Thymus (tissue), 14 donors: ENCODE measurements at places on chromosomes 11 and 22. TPM values are rescaled to one million over a fixed set of nuclear protein-coding genes. Genes with fewer than 3 reads are reported as not detected.

GRCh38 chr22:22684580-22685561 lies 40.5 kb downstream of the GGTLC2 start:
- no peak for DNase-seq

DNA sequence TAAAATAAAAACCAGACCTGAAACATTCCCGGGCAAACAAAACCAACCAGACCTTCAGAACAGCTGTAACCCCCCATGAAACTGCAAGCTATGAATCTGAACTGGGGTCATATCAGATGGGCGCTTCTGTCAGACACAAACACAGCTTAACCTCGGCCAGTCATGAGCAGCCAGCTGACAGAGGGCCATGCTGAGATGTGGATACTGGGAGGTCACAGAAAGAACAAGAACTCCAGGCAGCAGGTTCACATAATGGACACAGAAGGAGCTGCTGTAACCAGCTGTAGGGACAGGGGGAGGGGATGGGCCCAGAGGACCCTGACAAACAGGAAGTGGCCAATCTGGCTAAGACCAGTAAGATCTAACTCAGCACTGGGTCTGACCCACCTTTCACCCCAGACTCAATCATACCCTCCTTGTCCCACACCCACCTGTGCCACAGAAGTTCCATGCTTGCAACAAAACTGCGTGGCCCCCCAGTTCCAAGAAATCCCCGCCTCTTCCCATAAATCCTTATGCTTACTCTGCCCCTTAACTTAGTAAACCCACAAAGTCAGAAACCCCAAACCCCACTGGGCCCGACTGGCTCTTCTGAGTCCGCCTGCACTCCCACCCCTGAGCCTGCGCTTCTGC lies 4.0 kb downstream of the APOL4 start:
- DNase-seq: no peak

DNA sequence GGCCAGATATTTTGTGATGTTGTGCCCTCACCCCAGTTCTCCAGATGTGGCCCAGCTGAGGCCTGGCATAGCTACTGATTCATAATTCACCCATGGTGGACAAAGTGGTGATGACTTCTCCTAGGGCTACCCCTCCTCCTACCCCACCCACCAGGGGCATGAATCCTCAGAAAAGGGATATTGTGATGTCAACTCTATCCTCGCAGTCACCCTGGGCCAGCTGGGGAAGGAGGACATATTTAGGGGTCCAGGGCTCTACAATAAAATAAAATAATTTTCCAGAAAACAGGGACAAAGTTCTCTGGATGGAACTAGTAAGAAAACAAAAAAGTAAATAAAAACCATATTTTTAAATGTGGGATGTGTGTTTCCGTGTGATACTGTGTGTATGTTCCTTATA lies at the start of gene UBQLNL:
TSS of gene UBQLNL (minus strand) at position 101 of the 400 bp plus-strand sequence. CDS start 258 bp downstream, outside the sequence.
- no peak for DNase-seq

DNA sequence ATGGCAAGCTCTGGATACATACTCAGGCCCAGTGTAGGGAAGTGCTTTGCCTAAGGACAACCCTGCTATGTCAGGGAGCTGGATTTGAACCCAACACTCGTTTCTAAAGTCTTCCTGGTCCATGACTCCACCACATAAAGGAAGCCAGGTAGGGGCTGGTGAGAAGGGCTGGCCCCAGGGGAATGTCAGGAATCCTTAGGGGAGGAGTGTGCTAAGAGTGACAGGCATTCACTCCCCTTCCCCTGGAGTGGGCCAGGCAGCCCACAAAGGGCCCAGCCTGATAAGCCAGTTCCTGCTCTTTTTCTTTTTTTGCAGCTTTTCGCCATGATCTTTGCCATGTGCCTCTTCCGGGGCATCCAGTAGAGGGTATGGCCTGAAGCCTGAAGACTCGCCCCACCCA lies 21.9 kb downstream of the TP53I11 start:
- no peak for DNase-seq

The CPT1B gene
- 8.5 TPM for total RNA-seq

- DNase-seq: no peak
Observed at GRCh38 chr11:28793282-28793738, 685.1 kb downstream of the METTL15 start.

DNA sequence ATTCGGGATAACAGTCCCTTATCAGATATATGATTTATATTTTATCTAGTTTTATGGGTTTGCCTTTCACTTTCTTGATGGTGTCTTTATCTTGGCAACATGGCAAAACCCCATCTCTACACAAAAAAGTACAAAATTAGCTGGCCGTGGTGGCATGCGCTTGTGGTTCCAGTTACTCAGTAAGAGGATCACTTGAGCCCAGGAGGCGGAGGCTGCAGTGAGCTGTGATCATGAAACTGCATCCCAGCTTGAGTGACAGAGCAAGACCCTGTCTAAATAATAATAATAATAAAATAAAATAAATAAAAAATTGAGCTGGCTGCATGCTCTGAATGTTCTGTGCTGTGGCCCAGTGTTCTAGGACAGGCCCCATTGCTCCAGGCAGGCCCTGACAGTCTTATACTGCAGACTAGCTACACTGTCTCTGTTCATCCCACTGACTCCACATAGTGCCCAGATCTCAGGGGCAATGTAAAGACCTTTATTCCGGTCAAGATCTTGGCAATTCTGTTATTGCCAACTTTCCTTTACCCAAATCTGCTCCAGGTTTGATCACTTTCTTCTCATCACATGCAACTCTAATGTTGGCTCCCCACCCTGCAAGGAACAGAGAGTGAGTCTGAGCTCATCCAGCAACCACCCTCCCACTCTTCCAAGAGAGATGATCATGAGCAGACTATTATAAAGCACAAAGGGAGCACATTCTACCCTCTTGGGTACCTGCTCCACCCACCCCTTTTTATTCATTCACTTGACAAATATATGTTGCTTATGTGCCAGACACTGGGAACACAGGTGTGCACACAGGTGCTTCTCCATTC lies 8.8 kb downstream of the HSPA8 start:
- no peak for DNase-seq

The DEUP1 gene
- total RNA-seq: 0.33 TPM

- no peak for DNase-seq
Observed at GRCh38 chr11:125071435-125071834, 8.3 kb downstream of the SLC37A2 start.

DNA sequence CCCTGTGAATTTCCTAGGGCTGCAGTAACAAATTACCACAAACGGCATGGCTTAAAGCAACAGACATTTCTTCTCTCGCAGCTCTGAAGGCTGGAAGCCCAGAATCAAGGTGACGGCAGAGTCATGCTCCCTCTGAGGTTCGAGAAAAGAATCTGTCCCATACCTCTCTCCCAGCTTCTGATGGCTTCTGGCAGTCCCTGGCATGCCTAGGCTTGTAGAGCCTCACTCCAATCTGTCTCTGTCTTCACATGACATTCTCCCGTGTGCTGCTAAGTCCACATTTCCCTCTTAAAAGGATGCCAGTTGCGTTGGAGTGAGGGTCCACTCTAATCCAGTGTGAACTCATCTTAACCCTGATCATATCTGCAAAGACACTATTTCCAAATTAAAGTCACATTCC lies 116.2 kb downstream of the NECTIN1 start:
- no peak for DNase-seq
